Mesothelial cell of epicardium (in vitro differentiated cells): ENCODE measurements at places on chromosomes 2 and 18. TPM values are rescaled to one million over a fixed set of nuclear protein-coding genes. Genes with fewer than 3 reads are reported as not detected.

TMEM87B gene
- 19.4 to 22.8 TPM (median 20.0 TPM) in 3 replicates for total RNA-seq

GRCh38 chr2:44553456-44553855 is 191.7 kb downstream of the CAMKMT start:
- DNase-seq: no peak

DNA sequence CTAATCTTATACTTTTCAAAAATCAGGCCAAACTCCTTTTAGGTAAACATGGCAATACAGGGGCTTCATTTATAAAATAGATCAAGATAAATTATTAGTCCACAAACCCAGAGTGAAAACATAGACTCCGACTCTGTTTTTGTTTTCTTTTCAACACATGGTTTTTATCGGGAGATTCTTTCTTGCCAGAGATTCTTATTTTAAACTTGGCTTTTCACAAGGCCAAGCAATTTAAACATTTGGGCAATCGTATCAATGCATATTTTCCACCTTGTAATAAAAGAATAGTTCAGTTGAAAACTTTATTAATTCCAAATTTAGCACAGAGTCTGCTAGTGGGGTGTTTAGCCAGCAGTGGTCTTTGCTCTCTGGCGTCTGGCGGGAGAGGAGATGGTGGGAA is 71.9 kb downstream of the SOX11 start:
- DNase-seq: no peak

NEURL3 gene
- 0.13 TPM in 1 of 3 replicates, not detected in the others for total RNA-seq

- DNase-seq: no peak
Measured at GRCh38 chr18:36821681-36822080, 7.1 kb downstream of the TPGS2 start.

CIDEA gene
- total RNA-seq: not detected in 3 replicates

TMEM247 gene
- total RNA-seq: not detected in 3 replicates

KCNK3 gene
- total RNA-seq: 6.3 to 6.9 TPM (median 6.6 TPM) in 3 replicates
